Stimulated activated CD4-positive, alpha-beta T cell treated with anti-CD3 and anti-CD28 coated beads, Interleukin-4, amount 100 ng/mL, for 48 hours (primary cell): ENCODE measurements at places on chromosomes 1 and 21.

DNA sequence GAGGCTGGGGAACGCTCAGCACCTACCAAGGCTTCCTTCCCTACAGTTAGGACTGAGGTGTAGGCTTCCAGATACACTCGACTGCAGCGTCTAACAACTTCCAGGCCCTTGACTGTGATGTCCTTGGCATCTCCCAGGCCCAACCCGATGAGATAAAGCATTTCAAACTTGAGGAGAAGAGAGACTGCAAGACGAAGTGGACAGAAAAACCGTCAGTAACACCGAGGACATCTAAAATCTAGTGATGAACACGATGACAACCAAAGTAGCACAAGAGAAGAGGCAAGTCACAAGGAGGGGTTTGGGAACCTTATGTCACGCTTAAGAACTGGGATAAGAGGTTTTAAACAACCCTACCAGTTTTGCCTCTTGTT lies 314 bp downstream of the DPH5 start:
- DNase-seq, result peak; percentile 2

GRCh38 chr1:224689374-224689773 lies 73.3 kb downstream of the CNIH3 start:
- DNase-seq, result no peak

- DNase-seq, result no peak
Observed at GRCh38 chr1:209926045-209926444, 12.0 kb upstream of the SYT14 start.

- no peak for DNase-seq
Observed at GRCh38 chr1:15680131-15680530, 4.0 kb upstream of the PLEKHM2 start.
